Astrocyte of the hippocampus (primary cell): ENCODE measurements at places on chromosomes 16 and 17.

DNA sequence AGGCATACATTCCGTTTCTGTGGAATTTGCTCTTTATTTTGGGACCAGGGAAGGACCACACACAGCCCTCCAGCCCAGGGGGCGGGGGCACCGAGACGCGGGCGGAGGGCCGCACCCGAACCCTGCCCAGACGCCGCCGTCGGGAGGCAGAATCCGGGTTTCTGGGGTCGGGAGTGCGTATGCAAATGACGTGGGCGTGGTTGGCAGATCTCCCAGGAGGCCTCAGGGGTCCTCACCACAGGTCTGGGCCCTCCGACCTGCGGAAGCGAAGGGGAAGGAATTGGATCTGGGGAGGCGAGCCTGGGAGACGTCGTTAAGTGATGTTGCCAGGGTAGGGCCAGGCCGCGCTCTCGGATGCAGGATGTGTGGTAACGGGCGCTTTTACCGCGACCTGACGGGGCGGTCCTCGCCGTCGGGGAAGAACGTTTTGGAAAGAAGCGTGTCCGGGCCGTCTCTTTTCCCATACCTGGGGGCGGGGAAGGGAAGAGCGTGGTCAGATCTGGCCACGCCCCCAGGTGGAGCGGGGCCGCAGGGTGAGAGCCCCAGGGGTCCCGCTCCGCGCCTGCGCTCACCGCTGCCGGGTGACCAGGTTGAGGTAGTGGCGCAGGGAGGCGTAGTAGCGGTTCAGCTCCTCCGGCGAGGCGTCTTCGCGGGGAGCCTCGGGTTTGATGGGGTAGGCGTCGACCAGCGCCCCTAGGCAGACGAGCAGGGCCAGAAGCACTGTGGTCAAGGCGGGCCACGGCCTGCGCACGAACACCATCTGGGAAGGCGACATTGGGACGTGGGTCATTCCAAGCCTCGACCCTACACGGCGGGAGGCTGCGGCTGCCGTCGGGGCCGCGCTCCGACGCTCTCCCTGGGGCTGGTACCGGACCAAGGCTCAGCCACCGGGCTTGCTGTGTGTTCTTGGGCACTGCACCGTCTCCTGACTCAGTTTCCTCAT, 745 bp downstream of the PYY start:
- no peak for DNase-seq

DNA sequence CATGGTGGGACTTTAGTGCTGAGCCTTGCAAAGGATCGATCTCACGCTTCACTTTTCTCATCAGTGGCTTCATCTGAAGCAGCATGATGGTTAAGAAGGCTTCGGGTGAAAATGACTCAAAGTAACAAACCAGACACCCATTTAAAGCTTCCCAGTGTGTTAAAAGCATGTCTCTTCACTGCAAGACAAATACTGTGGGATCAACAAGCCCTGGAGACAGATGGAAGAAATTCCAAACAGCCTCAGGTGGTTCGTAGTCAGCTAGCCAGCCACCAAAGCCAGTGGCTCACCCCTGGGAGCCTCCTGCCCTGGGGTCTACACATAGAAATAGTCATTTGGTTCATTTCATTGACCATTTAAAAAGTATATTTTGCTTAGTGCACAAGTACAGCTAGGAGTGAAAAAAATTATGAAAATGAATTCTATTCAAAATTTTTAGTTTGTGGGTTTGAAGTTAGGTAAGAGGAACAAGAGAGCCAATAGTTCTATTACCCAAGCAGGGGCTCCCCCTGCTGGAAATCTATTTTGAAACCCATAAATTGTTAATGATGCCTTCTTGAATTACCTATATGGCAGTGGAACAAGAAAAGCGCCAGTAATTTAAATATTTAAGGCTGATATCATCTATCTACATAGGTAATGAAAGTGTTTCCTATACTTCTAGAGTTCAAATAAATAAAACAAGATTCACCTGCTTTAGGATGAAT, 51.6 kb downstream of the PMP22 start:
- no peak for DNase-seq

- DNase-seq, result no peak
Measured at GRCh38 chr17:47686664-47687327, 7.2 kb upstream of the TBKBP1 start.

DNA sequence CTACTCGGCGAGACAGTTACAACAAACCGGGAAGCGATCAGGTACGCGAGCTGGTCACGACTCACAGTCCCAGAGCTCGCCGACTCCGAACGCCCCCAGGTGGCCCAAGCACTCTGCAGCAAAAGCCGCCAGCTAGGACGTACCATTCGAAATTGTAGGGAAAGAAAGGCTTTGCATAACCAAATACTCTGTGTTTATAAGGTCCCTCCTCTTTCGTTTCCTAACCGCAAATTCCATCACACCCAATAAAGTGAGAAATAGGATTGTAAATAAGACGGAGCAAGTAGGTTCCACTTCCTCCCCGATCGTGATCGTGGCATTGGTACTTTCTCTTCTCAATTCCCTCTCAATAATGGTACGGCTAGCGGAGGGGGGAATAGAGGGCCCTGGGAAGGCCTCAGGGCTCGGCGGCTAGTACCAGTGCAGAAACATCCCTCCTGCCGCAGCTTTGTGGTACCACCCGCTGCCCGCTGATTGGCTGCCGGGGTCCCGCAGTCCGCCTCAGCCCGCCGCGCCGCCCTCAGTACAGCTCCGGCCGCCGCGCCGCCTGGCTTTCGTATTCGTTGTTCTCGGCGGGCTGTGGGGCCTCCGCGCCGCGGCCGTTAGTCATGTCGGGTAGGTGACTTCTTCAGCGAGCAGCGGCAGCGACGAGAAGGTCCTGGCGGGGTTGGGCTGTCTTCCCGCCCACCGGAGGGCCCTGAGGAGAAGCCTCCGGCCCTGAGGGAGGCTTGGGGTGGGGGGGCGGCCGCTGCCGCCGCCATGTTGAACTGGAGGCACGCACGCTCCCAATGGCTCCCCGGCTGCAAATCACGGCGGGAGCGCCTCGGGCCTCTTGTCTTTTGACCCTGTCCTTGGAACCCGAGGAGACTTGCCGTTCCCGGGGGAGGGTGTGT, at the start of gene TAF15:
Gene TAF15 (plus strand): TSS at position 523 of the 893 bp plus-strand sequence. CDS start 86 bp downstream, at position 609.
- DNase-seq, result peak; percentile 99

DNA sequence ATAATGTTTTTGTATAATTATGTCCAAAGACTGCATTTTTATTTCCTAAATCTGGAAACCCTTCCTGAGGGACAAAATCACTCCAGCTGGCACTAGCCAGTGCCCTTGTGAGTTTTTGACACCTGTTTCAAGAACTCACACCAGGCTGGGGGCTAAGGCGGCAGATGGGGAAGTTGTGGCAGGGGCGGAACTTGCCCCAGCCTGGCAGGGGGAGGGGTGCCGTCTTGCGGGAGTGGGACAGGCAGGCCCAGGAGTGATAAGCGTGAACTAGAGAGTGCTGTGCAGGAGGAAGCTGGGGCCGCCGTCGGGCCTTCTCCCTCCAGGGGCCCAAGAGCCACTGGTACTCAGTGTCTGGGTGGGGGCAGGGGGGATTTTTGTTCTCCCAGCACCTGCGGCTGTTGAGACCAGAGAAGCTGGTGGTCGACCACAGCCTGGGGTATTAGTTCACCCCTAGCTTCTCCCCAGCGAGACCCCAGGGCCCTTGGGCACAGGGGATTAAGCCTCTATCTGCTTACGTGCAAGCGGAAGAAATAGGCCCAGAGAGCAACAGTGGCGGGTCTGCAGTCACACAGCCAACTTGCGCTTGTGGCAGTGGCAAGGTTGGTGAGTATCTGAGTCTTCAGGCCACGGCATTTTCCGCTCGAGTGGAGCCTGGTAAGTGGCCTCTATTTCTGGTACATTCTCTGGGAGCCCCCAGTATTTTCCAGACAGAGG, 40.2 kb upstream of the PLCG2 start:
- DNase-seq, result no peak
